ENCODE measurements at places on chromosomes 12 and 14. TPM values are rescaled to one million over a fixed set of nuclear protein-coding genes. Genes with fewer than 3 reads are reported as not detected.

- H3K27ac ChIP-seq, result no peak overlapping the region
- no peak overlapping the region for H3K4me3 ChIP-seq
- DNase-seq, result no peak
- H3K27me3 ChIP-seq, result no peaks in the 10 kb centered on the region
- H3K4me1 ChIP-seq, result peaks cover 37% of the 10 kb centered on the region
Observed at GRCh38 chr14:34623506-34623905, 6.4 kb downstream of the SNX6 start.

GRCh38 chr12:49339464-49339861 lies 2.5 kb upstream of the C1QL4 start:
- H3K27me3 ChIP-seq, result peaks cover 70% of the 10 kb centered on the region
- DNase-seq, result no peak
- H3K36me3 ChIP-seq, result no peaks in the 10 kb centered on the region
- no peak overlapping the region for H3K4me3 ChIP-seq
- peaks cover 51% of the 10 kb centered on the region for H3K4me1 ChIP-seq
- H3K27ac ChIP-seq, result no peak overlapping the region

DNA sequence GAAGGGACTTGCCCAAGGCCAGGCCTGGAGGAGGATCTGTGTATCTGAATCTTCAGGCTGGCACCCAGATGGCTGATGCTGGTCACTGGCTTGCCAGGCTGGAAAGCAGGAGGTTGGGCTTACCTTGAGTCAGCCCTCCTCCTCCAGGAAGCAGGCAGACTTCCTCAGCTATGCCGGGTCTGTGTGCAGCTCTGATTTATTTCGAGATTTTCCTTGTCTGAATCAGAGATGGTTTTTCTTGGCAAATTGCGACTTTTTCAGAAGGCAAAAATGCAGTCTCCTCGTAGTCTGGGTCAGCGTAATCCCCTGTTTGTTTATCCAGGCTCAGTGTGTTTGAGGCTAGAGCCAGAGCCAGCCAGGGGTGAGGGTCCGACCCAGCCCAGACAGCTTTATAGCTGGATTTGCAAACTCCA lies 48.9 kb downstream of the SMOC1 start:
- no peak overlapping the region for H3K4me3 ChIP-seq
- H3K27me3 ChIP-seq, result peaks cover 15% of the 10 kb centered on the region
- H3K36me3 ChIP-seq, result no peaks in the 10 kb centered on the region
- H3K4me1 ChIP-seq, result no peaks in the 10 kb centered on the region

- H3K4me1 ChIP-seq, result no peaks in the 10 kb centered on the region
- no peaks in the 10 kb centered on the region for H3K27me3 ChIP-seq
- DNase-seq, result no peak
- no peak overlapping the region for H3K4me3 ChIP-seq
- no peaks in the 10 kb centered on the region for H3K36me3 ChIP-seq
Observed at GRCh38 chr14:86756521-86757190, 1226.7 kb downstream of the FLRT2 start.

LGMN gene
- total RNA-seq, result 4.9 TPM

ASCL1 gene
- total RNA-seq, result not detected
